ENCODE measurements at places on chromosomes 1 and 21.
A peak's percentile ranks its signal among the peaks of the same experiment; 100 is the strongest.

GRCh38 chr1:37814252-37814651 lies 6.2 kb upstream of the YRDC start:
- DNase-seq: no peak

GRCh38 chr1:182255494-182255893 lies 136.1 kb downstream of the GLUL start:
- no peak for DNase-seq

DNA sequence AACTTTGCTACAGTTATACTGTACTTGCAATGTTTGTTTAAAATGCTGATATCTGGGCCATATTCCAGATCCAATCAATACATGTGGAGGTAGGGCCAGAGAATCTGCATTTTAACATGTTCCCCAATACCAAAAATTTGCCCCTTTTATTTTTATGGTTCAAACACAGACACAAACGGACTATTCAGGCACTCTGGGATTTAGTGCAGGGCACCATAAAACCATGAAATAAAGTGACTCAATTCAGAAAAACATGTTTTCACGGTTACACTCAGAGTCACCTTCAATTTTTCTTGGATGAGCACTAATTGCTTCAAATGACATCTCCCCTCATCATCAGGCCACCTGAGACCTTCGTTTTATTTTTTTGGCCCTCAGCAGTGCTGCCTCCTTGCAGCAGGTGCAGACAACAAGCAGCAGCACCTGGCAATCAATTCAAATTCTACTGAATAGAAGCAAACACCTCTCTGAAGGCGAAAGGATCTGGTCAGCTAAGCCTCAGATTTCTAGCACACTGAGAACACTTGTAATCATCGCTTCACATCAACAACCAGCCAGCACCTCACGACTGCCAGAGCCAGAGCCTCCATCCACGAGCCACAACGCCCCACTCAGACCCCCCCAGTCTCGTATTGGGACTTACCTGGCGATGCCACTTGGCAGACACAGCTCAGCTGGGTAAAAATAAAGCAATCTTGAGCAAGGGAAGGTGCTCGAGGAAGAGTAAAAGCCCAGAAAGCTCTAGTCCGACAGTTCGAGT lies 1.1 kb downstream of the ERO1B start:
- no peak for DNase-seq

GRCh38 chr1:208467151-208467780 lies 223.1 kb upstream of the PLXNA2 start:
- DNase-seq: peak; percentile 91

DNA sequence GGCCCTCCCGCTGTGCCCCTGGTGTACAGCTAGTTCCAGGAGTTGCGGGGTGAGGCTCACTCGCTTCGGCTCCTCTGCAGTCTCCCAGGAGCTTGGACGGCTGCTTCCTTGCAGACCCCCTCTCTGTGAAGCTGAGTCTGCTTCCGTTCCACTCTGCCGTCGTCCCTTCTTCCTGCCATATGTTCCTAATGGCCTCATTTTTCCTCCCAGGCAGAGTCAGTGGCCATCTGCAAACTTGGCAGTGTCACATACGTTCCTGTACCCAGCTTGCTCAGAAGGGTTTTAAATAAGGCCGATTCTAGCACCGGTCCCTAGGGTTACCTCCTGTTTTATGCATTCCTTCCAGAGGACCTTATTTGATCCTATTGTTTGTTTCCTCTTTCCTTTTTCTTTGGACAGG lies 21.3 kb downstream of the ACTL8 start:
- no peak for DNase-seq

DNA sequence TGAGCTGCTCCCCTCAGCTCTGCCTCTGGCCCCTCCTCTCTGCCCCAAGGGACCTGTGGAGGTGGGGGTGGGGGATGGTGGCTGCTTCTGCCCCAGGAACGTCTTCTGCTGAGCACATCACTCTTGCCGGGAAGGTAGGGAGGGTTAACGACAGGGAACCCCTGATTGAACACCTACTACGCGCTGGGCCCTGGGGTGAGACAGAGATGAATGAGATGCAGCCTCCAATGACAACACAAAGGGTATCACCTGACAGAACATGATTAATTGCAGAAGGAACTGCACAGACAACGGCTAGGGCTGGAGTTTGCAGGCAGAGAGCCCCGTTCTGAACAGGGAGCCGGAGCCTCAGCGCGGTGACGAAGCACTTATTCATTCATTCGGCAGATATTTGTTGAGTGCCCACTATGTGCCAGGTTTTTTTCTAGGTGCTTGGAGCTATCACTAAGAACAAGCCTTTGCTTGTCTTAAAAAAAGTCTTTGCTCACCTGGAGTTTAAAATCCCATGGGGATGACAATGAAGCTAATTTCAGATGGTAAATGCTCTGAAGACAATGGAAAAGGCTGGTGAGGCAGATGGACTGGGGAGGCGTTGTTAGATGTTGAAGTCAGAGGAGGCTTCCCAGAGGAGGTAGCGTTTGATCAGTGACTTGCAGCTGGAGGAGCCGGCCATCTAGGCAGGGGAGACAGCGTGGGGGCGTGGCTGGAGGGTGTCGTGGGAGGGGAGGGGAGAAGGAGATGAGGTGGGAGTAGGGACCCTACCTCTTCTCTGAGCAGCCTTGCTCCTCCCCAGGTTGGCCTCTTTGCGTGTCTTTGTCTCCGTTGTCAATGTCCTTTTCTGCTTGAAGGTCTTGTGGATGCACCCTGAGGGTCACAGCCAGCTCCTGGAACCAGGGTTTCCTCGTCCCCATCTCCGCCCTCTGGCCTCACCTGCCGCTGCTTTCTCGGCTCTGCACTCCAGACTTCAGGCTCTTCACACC lies 103.1 kb upstream of the CSF3R start:
- DNase-seq: no peak
